Stimulated activated CD8-positive, alpha-beta memory T cell treated with anti-CD3 and anti-CD28 coated beads, Interleukin-7, amount 100 ng/mL, for 48 hours (primary cell): ENCODE measurements at places on chromosomes 2 and 18.

DNA sequence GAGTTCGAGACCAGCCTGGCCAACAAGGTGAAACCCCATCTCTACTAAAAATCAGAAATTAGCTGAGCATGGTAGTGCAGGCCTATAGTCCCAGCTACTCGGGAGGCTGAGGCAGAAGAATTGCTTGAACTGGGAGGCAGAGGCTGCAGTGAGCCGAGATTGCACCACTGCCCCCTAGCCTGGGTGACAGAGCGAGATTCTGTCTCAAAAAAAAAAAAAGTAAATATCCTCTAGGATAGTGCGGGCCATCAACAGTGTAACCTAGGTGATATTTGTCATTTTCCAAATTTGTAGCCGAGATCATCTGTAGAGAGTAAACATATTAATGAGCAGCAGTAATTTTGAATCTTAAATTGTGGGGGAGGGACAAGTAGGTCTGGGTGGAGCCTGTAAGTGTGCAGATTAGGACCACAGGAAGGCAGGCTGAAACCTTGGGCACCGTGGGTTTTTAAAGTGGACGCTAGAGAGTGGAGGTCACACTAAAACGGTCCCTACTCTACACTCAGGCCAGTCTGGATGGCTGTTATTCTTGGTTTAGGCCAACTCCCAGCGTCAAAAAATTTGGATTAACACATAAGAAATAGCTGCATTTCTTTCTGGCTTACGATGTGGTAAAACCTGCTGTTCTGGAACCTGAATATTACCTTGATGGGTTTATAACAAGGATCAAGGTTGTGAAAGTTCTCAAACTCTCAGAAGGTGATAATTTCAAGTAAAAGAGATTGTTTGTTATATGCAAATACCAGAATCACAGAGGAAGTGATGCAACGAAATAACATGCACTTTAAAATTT lies 22.7 kb upstream of the TET3 start:
- DNase-seq: no peak

GRCh38 chr2:137718786-137719185 lies 245.5 kb upstream of the HNMT start:
- no peak for DNase-seq

DNA sequence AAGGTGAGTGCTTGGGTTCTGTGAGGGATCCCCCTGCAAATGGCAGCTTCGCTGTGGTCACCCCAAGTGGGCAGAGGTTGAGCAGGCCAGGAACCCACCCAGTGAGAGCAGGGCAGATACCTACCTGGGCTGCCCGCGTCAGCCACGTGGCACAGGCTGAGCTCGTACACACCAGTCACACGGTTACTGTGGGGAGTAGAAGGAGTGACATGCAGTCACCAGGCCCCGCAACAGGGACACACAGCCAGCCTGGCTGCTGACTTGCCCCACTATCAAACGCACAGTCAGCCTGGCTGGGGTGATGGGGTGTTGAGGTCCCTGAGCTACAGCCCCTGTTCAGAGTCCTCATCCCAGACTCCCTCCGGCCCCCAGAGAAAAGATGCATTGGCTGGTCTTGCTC lies 32.2 kb downstream of the AQP12A start:
- no peak for DNase-seq

GRCh38 chr2:241559323-241560161 lies 997 bp downstream of the BOK start:
- no peak for DNase-seq

DNA sequence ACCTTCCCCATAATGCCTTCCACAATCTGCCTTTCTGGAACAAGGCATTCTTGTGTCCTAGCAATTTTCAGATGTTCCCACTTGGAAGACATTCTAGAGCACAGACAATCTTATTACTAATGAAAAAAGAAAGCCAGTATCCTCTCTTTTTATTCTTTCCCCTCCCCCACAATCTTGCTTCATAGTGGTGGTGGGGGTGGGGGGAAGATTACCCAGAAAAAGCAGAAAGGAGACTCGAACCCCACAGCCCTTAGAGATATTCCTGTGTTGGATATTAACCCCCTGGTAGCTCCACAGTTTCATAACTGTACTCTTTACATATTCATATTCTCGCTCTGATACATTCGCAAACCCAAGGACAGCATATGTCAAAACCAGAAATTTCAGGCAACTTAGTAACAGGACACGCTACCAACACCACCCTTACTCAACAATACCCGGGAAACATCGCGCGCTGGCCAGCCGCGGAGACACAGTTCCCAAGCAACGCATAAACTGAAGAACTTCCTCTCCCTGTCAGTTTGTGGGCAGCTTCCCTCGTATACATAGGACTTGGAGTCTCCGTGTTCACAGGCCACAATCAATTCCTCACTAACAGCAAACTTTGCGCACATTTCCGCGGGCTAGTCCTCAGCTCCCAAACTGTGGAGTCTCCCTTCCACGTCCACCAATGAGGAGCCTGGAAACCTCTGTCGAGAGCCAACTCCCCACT lies 793 bp downstream of the NR4A2 start:
- DNase-seq: no peak

GRCh38 chr2:45623098-45623497 lies 12.0 kb upstream of the SRBD1 start:
- DNase-seq: no peak

DNA sequence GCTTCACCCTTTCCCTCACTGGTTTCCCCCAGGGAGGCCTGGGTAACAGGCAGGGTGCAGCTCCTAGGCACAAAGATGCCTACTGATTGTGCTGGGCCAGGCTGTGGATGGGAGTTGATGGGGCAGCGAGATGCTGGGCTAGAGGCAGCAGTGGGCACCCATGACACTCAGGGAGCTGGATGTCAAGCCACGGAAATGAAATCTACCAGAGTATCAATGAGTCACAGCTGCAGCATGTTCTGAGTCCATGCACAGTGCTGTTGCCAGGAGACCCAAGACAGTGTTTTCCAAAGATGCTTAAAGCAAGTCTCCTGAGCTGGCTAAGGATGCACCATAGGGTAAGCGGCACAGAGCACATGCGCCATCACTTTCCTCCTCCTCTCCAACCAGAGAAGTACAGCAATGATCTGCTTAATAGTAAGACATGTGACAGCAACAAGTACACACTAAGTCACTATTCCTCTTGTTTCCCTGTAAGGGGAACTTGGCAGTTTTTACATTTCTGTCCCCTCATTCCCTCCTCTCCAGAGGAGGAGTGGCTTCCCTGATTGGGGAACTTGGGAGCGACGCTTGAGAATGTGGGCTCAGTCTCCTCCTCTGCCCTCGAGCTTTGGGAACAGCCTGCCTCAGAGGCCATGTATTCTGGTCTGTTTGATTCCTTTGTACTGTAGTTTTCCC lies 57.2 kb downstream of the CDC42EP3 start:
- DNase-seq: no peak

DNA sequence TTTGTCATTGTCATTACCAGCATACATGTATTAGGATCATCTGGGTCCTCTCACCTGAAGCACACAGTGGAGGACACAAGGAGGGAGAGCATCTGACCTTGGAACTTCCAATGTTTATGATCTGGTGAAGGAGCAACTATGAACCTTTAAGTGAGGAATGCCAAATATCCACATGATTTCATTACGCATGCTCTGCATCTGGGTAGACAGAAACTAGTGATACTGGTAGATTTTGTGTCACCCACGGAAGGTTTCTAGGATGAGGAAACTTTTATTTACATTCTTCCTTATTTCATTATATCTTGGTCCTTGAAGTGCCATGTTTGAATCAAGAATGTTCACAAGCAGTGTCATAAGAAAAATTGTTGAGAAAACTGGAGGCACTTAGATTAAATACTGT lies 32.1 kb downstream of the SPC25 start:
- no peak for DNase-seq

GRCh38 chr2:178592655-178593054 lies 112.4 kb downstream of the PLEKHA3 start:
- no peak for DNase-seq

GRCh38 chr18:45847119-45847518 lies 21.6 kb downstream of the SIGLEC15 start:
- no peak for DNase-seq

- DNase-seq: no peak
Observed at GRCh38 chr2:37198681-37199065, 2.4 kb downstream of the CEBPZOS start.

DNA sequence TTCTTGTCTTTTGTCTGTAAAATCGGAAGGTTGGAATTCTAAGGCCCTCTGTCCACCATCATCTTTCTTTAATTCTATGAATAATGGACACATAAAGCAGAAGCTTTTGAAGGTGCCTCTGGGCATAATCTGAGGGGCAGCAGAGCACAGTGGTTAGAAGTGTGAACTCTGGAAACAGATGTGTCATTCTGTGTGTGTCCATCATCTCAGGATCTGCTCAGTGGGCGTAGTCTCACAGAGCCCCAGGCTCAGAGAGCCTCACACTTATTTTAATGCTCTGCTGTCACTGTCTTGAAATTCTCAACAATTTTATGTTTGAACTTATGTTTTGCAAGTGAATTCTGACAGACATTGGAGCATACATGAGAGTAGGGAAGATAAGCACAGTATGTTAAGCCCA lies 31.0 kb upstream of the CCDC93 start:
- DNase-seq: no peak

- DNase-seq: no peak
Observed at GRCh38 chr2:205047273-205047839, 502.1 kb downstream of the PARD3B start.

DNA sequence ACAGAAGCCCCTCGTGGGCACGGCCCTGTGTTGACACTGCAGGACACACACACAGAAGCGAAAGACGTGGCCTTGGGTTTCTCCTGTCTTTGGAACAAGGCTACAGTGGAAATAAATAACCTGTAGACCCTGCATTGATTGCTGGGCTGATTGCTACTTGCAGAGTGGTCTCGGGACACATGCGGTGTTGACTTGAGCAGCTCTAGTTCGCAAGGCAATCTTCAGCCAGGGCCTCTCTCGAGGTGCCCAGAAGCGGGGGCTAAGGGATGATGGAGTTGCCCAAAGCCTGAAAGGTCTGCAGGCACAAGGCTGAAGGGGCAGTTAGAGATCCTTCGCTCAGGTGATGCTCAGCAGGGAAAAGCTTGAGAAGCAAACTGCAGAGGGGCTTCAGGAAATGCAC lies 180.3 kb downstream of the SEPTIN10 start:
- DNase-seq: no peak

GRCh38 chr18:24068945-24069693 lies 54.6 kb downstream of the TTC39C start:
- DNase-seq: no peak

GRCh38 chr2:52269696-52270485 lies 1238.0 kb upstream of the NRXN1 start:
- DNase-seq: no peak

GRCh38 chr2:219261024-219261855 lies 7.5 kb upstream of the TUBA4A start:
- DNase-seq: no peak

DNA sequence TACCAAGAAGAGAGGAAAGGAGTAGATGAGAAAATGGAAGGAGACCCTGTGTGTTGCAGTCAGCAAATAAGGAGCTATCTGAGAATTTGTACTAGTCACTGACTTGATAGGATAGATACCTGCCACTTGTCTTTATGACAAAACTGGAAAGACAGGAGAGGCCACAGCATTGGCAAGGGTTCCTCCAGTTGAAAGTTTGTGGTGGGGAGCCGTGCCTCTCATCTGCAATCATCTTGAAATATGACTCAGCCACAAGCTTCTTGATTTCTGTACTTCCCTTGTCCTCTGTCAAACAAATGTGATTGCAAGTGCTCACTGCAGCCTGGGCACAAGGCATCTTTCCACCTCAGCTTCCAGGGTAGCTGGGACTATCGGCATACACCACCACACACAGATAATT lies 99.1 kb downstream of the GREB1L start:
- DNase-seq: no peak
